ENCODE measurements at places on chromosomes 11 and 22.

DNA sequence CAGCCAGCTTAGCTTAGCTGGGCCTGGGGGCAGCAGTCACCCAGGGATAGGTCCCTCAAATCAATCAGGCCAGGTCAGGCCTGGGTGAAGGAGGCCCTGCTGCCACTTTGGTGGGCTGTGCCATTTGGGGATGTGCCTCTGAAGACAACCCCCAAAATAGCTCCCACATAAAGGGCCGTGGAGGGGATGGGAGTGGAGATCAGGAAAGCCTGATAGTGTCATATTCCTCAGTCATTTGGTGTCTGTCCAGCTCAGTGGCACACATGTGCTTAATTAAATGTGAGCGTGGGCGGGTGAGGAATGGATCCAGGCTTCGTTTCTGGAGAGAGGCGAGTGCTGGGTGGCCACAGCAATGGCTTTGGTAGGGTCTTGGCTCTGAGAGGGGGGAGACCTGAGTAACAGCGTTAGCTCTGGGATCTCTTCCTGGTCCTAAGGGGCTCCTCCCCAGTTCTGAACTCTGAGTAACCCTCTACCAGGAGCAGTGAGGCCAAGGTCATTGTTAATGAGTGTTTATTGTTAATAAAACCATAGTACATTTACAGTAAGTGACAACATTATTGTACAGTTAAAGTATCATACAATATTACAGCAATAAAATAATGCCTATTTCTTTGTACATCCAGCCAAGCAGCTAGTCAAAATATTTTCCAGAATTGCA, 45.2 kb downstream of the NAT10 start:
- no peak for DNase-seq

DNA sequence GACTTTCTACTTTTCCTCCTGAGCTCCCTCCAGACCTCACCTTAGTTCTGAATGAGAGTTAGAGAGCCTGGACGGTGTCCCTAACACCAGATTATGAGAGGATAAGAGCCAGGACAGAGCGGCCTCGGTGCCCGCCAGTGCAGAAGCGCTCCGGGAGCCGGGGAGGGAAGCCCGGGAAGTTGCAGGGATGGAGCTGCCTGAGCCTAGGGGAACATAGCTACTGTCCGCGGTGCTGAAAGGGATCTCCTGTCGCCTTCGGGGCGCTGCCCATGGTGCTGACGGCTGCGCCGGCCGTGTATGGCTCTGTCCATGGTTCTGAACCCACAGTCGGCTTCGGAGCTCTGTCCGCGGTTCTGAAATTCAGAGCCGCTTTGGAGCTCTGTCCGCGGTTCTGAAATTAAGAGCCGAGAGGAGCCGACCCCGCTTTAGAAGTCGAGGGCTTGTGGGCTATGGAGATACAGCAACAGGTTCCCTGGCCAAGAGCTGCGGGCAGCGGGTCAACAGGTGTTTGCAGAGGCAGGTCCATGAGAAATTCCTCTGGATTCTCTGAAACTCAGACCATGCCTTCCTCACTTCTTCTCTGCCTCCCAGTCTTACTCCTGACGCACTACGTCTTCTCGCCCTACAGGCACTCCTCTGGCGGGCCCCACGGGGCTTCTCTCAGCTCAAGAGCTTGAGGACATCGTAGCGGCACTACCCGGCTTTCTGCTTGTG, 814 bp downstream of the NPAS4 start:
- peak; percentile 87 for DNase-seq

- DNase-seq: no peak
Measured at GRCh38 chr22:26573026-26573662, 16.8 kb downstream of the TPST2 start.

DNA sequence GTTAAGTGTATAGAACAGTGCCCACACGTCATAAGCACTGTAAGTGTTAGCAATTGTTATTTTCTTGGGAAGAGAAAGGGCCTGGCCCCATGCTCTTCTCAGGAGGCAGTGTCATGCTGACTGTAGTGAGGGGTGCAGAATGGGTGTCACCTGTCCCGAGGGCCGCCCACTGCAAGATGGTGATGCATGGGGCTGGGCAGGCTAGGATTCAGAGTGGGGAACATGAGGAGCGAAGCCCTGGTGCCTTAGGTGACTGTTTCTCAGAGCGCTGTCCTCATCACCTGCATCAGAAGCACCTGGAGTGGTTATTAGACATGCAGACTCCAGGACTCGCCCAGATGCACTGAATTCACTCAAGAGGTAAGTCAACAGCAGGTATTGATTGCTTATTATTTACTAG, 101.0 kb upstream of the PARVA start:
- DNase-seq: no peak

- DNase-seq: no peak
Measured at GRCh38 chr11:83663446-83663845, 377.3 kb upstream of the CCDC90B start.

DNA sequence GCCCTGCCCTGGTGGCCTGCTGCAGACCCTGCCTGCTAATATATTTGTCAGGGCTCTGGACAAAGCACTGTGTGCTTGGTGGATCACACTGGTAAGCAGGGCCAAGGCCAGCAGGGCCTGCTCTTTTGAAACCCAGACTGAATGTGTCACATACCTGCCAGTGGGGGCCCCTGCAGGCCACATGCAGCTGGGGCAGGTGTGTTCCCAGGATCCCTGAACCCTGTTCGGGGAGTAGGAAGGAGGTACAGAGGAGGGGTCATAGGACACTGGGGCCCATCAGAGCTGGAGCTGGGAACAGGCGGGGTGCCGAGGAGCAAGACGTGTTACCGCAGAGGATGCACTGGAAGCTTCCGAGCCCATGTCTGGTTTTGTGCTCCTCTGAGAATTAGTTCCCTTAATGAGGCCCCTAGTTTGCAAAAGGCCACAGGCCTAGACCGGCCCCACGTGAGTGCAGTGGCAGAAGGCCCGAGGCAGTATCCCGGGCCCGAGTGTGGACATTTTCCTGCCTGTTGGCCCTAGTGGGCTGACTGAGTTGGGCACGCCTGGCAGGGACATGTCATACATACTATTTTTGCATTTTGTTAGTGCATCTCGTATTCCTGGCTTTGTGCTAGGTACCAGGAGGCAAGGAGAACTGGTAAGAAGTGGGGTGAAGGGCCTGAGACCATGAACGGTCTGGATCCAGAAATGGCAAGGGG, 11.2 kb upstream of the ACR start:
- no peak for DNase-seq

DNA sequence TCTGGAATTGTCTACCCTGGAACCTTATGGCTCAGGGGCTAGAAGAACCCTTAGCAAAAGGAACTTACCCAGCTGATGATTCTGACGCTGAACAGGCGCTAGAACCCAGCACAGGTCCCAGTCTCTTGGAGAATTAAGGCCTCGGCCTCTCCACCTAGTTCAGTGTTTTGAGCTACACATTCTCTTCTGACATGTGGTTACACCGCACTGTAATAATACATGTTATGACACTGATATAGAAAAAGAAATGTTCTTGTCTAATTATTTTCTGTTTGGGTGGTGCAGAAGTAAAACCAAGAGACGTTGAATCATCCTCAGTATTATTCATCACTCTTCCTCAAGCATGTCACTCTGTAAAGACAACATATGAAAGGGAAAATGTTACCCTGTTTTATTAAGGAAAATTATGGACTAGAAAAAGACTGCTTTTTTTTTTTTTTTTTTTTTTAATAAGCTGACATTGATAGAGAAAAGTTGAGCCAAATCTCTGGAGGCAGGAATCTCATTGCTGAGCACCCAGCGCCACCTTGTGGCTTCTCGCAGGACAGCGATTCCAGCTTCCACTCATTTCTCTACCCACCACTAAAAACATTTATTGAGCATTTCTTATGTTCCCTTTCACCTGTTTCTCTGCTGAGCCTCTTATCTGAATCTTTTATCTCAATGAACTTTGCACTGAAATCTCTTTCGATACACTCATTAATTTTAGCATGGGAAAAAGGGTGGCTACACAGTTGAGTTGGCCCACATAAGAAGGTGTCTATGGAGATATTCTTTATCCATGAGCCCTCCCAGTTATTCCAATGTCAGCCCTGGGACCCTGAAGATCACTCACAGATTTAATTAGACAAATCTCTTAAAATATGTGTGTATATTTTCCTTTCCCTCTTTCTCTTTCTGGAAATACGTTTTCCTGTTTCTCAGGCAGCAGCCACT, 12.6 kb upstream of the APLNR start:
- DNase-seq: peak; percentile 62

- DNase-seq: no peak
Measured at GRCh38 chr11:68012044-68012842, 2.1 kb downstream of the ALDH3B1 start.

Measured in Daoy (cell line).